CD4-positive, CD25-positive, alpha-beta regulatory T cell (primary cell): ENCODE measurements at places on chromosomes 3 and 15. TPM values are rescaled to one million over a fixed set of nuclear protein-coding genes. Genes with fewer than 3 reads are reported as not detected.

Gene ATP2B2
- total RNA-seq, result not detected

Gene FAM81A
- not detected for total RNA-seq

Gene SGO1
- 2.1 TPM for total RNA-seq

Gene RNF111
- 58.2 TPM for total RNA-seq

Gene FEZF2
- not detected for total RNA-seq

- H3K36me3 ChIP-seq, result no peaks in the 10 kb centered on the region
- peaks cover 22% of the 10 kb centered on the region for H3K27me3 ChIP-seq
- no peak overlapping the region for H3K4me3 ChIP-seq
- H3K27ac ChIP-seq, result no peak overlapping the region
- DNase-seq, result no peak
Measured at GRCh38 chr3:42263354-42264346, 2.3 kb downstream of the CCK start.

DNA sequence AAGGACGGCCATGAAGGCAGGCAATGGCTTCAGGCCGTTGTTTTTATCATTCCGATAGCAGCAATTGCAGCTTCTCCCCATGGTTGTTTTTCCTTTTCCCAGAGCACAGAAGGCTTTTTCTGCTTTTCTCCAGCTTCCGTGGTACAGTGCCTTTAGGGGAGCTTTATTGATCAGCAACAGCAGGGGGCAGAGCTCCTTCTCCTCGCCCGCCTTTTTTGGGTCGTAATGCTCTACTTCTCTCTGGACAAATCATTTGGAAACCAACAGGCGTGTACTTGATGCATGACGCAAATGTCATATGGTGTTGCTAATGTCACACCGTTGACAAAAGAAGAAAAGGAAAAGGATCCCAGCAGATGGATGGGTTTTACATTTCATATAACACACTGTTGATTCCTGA is 79.7 kb upstream of the SNRK start:
- no peaks in the 10 kb centered on the region for H3K27me3 ChIP-seq
- no peaks in the 10 kb centered on the region for H3K4me1 ChIP-seq
- no peak overlapping the region for H3K4me3 ChIP-seq
- DNase-seq, result no peak
- no peak overlapping the region for H3K27ac ChIP-seq

DNA sequence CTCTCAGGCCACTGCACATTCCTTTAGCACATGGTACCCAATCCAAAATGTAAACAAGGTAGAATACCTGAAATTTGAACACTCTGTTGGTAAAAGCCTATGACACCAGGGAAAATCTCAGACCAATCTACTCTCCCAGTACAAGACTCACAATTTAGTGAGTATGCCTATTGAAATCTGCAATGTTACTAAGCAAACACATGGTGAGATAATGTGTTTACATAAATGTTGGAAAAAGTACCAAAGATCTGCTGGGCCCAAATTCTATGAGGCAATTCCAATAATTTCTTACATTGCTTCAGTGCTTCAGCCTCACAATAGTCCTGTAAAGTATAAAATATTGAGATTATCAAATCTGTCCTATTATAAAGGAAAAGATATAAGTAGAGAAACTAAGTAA is 536.1 kb downstream of the PYDC2 start:
- no peaks in the 10 kb centered on the region for H3K36me3 ChIP-seq
- no peak overlapping the region for H3K4me3 ChIP-seq
- H3K27me3 ChIP-seq, result no peaks in the 10 kb centered on the region
- H3K27ac ChIP-seq, result no peak overlapping the region

GRCh38 chr15:52103217-52104207 is 9.1 kb downstream of the BCL2L10 start:
- H3K36me3 ChIP-seq, result no peaks in the 10 kb centered on the region
- no peak overlapping the region for H3K27ac ChIP-seq
- H3K4me3 ChIP-seq, result no peak overlapping the region
- no peaks in the 10 kb centered on the region for H3K27me3 ChIP-seq
- DNase-seq, result no peak
- H3K4me1 ChIP-seq, result no peaks in the 10 kb centered on the region

GRCh38 chr3:141240286-141240685 is 8.7 kb downstream of the PXYLP1 start:
- H3K36me3 ChIP-seq, result no peaks in the 10 kb centered on the region
- no peak for DNase-seq
- H3K27me3 ChIP-seq, result no peaks in the 10 kb centered on the region
- H3K4me1 ChIP-seq, result peaks cover 28% of the 10 kb centered on the region

DNA sequence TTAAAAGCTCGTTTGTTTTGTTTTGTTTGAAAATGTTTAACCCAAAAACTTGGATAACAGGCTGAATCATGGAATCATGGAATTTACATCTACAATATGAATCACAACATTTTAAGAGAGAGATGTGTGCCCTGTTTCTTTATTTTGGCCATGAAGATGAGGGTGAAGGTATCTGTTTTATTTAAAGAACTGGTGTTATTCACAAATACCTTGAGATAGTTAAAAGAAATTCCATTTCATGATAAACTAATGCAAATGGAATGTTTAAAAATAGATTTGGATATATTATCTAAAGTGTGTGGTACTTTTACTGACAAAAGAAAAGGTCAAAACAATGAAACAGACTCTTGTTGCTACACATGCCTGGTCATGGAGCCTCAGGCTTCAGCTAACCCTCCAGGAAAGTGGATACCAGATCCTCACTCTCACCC is 486.0 kb upstream of the CFAP20DC start:
- H3K4me1 ChIP-seq, result peaks cover 4% of the 10 kb centered on the region
- no peak for DNase-seq
- no peaks in the 10 kb centered on the region for H3K27me3 ChIP-seq
- no peak overlapping the region for H3K4me3 ChIP-seq

DNA sequence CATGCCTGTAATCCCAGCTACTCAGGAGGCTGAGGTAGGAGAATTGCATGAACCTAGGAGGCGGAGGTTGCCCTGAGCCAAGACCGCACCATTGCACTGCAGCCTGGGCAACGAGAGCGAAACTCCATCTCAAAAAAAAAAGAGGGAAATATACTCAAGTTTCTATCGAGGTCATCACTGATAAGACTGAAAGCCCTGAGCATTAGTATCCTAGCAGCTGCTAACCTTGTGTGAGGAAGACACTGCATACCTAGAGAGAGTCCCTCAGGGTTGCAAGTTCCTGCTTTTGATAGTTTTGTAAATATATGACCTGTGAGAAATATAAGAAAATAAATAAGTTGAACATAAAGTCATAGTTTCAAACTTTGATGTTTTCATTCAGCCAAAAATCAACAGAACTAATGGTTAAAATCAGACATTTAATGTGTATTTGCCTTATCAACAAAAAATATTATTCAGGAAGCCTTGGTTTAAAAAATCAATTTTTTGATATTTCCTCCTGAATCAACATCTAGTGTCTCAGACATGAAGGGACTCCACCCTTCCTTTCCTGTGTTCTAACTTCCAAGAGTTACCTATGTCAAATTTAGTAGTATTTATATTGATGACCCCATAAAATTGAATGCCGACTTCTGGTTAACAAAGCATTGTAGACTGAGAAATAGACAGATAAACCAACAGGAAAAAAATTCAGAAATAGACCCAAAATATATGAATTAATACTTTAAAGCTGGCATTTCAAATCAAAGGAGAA is 19.8 kb upstream of the USP3 start:
- no peaks in the 10 kb centered on the region for H3K27me3 ChIP-seq
- no peaks in the 10 kb centered on the region for H3K36me3 ChIP-seq
- peak overlapping the region; percentile 38 for H3K4me3 ChIP-seq
- H3K4me1 ChIP-seq, result peaks cover 62% of the 10 kb centered on the region

GRCh38 chr15:51103330-51103729 is 8.6 kb upstream of the TNFAIP8L3 start:
- no peak for DNase-seq
- peaks cover 11% of the 10 kb centered on the region for H3K27me3 ChIP-seq
- no peaks in the 10 kb centered on the region for H3K4me1 ChIP-seq
- no peak overlapping the region for H3K4me3 ChIP-seq
- no peaks in the 10 kb centered on the region for H3K36me3 ChIP-seq

DNA sequence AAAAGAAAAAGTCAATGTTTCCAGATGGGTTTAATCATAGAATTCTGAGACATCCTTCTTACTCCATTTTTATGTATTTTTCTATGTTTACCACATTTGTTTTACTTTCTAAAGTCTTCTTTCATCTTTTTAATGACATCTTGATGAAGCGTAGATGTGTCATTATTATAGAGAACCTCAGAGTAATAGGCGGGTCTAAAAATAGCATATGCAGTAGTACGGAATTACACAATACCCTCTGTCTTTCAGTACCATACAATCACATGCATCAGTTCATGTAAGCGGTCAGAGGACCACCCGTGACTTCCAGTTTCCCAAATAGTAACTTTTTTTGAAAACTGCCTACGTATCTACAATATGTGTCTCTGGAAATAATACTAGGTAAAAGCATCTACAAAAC is 224.0 kb downstream of the PLOD2 start:
- DNase-seq, result no peak
- H3K4me3 ChIP-seq, result no peak overlapping the region
- H3K27ac ChIP-seq, result no peak overlapping the region
- no peaks in the 10 kb centered on the region for H3K27me3 ChIP-seq
- H3K4me1 ChIP-seq, result no peaks in the 10 kb centered on the region

DNA sequence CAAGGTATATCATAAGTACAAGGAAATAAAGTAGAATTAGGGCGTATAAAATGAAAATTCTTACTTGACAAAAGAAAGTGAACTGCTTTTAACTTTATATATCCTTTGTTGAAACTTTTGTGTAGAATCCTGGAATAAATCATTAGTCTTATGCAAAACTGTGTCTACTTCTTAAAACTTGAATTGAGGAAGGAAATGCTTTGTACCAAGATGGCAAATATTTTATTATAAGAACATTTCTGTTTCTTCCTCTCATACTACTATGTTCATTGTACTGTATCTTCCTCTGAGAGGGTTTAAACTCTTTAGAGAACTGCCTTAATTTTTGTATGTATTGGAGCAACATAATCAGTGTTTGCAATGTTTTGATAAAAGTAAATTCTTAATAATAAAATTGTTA is 42.0 kb downstream of the RASA2 start:
- H3K27me3 ChIP-seq, result no peaks in the 10 kb centered on the region
- H3K4me3 ChIP-seq, result peak overlapping the region; percentile 81
- peaks cover 84% of the 10 kb centered on the region for H3K4me1 ChIP-seq
- H3K27ac ChIP-seq, result peak overlapping the region; percentile 91
- H3K36me3 ChIP-seq, result peaks cover 22% of the 10 kb centered on the region

DNA sequence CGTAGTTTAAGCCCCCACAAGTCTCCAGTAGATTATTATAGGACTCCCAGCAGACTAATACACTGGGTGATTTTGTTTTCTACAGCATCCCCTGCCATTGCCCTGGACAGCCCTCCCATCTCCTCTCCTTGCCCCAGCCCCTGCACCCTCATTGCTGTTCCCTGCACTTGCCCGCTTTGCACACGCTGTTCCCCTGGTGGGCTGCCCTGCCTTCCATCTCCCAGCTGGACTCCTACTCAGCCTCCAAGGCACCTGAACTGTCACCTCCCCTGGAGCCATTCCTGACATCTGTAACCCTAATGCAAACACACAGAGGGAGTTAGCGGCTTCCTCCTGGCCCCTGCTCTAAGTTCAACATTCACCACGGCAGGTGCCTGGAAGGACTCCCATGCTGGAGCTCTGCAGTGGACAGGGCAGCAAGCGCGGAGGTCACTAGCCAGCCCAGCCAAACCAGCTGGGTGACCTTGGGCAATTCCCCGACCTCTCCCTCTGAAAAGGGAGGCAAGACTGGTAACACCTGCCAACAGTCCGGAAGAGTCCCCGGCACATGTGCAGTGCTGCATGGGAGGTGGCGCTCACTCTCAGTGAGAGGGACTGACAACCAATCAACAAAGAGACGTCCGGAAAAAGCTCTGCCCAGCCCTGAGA is 38.8 kb upstream of the IQSEC1 start:
- no peak for DNase-seq
- H3K27me3 ChIP-seq, result no peaks in the 10 kb centered on the region
- H3K4me3 ChIP-seq, result no peak overlapping the region
- peaks cover 12% of the 10 kb centered on the region for H3K4me1 ChIP-seq
- no peaks in the 10 kb centered on the region for H3K36me3 ChIP-seq

DNA sequence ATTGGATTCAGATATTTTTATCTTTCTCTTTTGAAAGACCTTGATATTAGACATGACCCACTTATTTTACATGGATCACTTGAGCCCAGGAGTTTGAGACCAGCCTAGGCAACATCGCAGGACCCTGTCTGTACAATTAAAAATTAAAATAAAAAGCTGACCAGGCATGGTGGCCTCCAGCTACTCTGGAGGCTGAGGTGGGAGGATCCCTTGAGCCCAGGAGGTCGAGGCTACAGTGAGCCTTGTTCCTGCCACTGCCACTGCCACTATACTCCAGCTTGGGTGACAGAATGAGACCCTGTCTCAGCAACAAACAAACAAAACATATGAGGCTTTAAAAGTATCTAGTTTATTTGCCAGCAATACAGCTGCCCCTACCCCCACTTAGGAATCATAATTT is 1.6 kb downstream of the RNF7 start:
- DNase-seq, result no peak
- H3K36me3 ChIP-seq, result peaks cover 25% of the 10 kb centered on the region
- no peaks in the 10 kb centered on the region for H3K27me3 ChIP-seq
